ENCODE measurements at places on chromosomes 4 and X.

GRCh38 chr4:39480902-39481695 is 22.2 kb downstream of the LIAS start:
- no peak for DNase-seq

DNA sequence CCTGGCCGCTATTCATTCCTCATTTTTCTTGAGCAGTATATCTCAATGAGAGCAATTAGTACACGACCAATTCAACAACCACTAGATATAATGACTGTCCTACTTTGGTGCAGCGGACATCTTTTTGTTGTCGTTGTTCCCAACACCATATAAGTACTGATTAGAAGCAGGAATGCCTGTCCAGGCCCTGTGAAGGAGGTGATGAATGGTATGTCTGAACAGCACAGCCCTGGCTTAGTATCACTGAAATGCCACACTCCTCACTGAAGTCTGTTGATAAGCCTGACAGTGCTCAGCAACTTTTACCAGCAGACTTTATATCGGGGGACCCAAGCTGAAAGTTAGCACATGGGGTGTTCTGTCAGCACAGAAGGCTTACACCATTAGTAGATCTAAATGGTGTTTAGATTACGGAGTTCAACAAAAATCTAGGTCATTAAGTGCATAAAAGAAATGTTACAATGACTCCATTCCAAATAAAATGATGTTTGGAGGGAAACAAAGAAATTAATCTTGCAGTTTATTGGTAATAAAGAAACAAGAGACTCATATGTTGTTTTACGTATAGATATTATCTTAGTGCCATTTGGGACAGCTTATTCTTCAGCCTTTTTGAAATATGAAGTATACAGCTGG is 228.3 kb upstream of the TTC29 start:
- no peak for DNase-seq

GRCh38 chr4:87804871-87805270 is 5.5 kb downstream of the IBSP start:
- no peak for DNase-seq

DNA sequence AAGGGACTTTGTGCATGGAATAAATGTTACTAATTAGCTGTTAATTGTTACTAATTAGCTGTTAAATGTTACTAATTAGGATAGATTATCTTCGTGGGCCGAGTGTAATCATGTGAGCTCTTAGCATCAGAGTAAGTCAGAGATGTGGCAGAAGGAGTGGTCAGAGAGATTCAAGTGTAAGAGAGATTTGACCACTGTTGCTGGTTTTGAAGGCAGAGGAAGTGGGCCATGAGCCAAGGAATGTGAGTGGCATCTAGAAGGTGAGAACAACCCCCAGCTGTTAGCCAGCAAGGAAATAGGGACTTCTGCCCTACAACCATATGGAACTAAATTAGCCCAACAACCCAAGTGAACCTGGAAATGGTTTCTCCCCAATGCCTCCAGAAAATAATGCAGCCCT is 28.2 kb downstream of the ODAPH start:
- DNase-seq, result no peak

GRCh38 chrX:12741416-12741815 is 49.8 kb upstream of the PRPS2 start:
- no peak for DNase-seq

- DNase-seq, result no peak
Measured at GRCh38 chr4:13641084-13641483, 13.6 kb upstream of the BOD1L1 start.

- no peak for DNase-seq
Measured at GRCh38 chrX:68508799-68509198, 9.9 kb downstream of the YIPF6 start.

GRCh38 chr4:151217326-151217725 is 59.6 kb upstream of the PRSS48 start:
- DNase-seq, result no peak

GRCh38 chr4:132646186-132646585 is 502.9 kb upstream of the PCDH10 start:
- DNase-seq, result peak; percentile 13

- no peak for DNase-seq
Measured at GRCh38 chr4:152938237-152938947, 2.3 kb downstream of the FHDC1 start.

DNA sequence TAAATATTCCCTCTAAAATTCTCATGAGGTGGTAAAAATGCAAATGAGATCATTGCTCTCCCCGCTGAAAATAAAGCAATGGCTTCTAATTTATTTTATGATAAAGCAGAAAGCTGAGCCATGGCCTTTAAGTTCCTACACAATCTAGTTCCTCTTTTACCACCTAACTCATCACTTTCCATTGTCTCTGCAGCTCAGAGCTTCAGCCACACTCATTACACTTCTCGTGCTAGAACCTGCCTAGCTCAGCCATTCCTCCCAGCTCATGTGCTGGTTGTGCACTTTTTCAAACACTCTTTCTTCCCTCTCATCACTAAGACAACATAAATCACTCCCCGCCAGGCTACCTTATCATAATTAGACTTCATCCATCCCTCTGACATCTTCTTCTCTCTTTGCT is 1112.1 kb upstream of the PRKX start:
- no peak for DNase-seq

DNA sequence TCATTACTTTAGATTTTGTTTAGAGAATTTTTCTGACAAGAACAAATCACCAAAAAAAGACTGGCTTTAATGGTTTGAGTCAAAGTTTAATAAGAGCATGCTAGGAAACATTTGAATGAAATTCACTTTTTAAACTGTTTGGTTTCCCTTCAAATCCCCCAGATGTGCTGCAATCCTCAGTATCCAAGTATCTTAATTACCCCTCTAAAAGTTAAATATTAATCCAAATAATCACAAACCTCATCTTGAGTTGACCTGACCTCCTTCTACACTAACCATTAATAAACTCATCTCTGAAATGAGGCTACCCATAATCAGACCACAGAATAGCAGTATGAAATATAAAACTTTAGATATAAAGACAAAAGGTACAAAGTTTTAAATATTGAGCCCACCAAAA is 10.1 kb downstream of the DHX15 start:
- no peak for DNase-seq

GRCh38 chr4:136863756-136864155 is 668.5 kb downstream of the PCDH18 start:
- no peak for DNase-seq

DNA sequence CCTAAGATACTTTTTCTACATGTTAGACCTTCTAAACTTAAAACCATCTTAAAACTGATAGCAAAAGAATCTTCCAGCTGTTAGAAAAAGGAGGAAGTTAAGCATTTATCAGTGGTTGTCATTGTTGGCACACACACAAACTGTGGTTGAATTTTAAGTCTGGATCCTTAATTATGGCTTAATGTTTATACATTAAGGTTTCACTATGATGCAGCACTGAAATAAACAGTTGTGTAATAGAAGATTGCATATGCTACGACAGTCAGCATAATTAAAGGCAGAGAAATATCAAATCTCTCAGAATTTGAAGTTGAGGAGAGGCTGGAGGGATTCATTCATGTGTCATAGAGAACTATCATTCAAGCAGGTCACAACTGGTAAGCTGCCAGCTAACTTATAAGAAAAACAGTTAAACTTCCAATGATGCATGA is 32.3 kb downstream of the ADGRA3 start:
- no peak for DNase-seq

- peak; percentile 28 for DNase-seq
Measured at GRCh38 chr4:110508827-110509710, 33.1 kb downstream of the ENPEP start.

DNA sequence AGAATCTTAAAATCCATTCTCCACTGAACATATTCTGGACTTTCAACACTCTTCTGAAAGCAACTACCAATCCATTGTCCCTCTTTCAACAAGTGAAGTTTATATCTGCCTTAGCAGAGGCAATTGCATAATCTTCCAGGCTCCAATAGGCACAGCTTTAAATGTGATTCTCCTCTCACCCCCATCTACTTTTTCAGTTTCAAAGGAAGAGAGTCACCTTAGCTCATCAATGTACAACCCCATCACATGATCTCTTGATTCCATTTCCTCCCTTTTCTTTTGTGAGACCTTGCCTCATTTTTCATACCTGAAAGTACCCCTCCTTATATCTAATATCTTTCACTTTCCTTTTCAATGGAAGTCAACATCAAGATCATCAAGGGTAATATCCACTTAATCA is 921.7 kb upstream of the EPHA5 start:
- DNase-seq, result no peak

DNA sequence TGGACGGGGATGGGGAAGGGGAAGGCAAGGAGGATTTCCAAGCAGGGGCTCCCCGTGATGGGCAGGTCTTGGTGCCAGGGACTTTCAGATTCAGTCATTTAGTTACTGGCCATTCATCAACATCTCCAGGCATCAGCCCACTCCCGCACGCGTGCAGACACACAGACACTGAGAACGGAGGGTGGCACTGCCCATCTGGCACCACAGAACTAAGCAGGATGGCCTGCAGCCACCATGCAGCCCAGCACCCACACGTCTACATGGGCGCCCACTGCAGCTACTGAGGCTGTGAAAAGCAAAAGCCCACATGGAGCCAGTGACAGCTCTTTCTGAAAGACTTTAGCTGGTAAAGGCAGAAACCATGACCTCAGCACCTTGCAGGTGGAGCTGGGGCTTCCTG is 176.1 kb upstream of the PSAPL1 start:
- DNase-seq, result no peak

- no peak for DNase-seq
Measured at GRCh38 chr4:105998171-105999063, 103.1 kb downstream of the NPNT start.

GRCh38 chr4:44100456-44100855 is 348.2 kb downstream of the KCTD8 start:
- DNase-seq, result no peak

DNA sequence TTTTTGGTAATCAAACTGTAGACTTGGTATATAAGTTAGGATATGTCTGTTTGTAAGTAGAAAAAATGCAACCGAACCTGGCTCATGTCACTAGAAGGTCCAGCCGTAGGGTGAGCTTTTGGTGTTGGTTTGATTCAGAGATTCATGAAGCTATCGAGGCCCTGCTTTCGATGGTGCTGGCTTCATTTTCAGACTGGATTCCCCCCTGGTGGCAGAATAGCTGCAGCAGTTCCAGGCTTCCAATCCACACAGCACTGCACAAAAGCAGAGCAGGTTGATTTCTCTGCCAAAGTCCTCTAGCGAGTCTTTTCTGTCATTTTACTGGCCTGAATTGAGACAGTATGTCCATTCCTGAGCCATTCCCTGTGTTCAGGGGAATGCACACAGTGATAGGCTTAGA is 33.1 kb downstream of the PDK3 start:
- DNase-seq, result no peak

DNA sequence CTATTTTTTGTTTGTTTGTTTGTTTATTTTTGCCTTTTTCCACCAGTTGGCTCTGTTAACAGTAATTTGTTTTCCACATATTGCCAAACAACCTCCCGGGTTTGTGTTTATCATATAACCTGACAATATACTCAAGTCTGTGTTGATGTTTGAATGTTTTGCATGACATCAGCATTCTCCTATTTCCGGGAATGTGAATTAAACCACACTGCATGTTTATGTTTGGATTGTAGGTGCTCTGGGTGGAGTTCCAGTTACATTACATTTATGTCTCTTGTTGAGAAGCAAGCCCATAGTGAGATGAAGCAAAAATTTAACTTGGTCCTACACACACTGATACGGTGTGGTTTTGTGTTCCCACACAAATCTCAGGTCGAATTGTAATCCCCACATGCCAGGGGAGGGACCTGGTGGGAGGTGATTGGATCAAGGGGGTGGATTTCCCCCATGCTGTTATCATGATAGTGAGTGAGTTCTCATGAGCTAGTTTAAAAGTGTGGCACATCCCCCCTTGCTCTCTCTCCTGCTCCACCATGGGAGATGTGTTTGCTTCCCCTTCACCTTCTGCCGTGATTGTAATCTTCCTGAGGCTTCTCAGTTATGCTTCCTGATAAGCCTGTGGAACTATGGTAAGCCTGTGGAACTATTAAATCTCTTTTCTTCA is 54.4 kb upstream of the CLNK start:
- no peak for DNase-seq

DNA sequence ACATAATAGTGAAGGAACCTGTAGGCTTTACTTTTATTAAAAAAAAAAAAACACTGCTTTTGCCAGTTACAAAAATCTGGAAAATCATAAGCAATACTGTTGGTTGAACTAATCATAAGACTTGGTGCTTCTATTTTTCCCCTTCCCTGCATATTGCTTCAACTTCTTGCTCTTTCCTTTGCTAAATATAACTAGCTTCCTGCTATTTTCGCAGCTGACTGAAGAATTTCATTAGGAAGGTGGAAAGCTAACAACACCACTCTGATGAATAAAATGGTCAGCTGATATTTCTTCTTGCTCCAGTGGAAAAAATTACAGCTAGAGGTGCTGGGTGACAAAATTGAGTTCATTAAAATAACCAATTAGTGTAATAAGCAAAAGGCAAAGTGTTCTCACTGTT is 39.3 kb downstream of the MEPE start:
- no peak for DNase-seq

- no peak for DNase-seq
Measured at GRCh38 chr4:118190903-118191302, 156.6 kb downstream of the NDST3 start.

DNA sequence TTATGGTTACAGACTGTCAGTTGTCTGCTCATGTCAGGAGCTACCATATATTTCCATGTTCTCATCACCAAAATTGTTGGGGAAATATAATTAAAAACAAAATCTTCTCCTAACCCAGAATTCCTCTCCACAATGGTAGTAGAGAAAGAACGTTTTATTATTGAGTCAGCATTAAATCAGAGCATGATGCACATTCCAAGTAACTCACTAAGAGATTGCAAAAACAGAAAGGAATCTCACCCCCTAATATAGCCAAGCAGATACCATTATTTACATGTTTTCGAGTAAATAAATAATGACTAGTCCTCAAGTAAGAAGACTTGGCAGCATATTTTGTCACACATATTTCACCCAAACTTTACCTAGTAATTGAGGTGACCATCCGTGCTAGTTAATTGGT is 36.2 kb upstream of the ARHGEF6 start:
- no peak for DNase-seq

- DNase-seq, result no peak
Measured at GRCh38 chr4:1793496-1793840, 375 bp downstream of the FGFR3 start.

- no peak for DNase-seq
Measured at GRCh38 chr4:169164669-169165415, 105.9 kb downstream of the SH3RF1 start.

- no peak for DNase-seq
Measured at GRCh38 chr4:26782168-26782829, 78.3 kb upstream of the STIM2 start.

DNA sequence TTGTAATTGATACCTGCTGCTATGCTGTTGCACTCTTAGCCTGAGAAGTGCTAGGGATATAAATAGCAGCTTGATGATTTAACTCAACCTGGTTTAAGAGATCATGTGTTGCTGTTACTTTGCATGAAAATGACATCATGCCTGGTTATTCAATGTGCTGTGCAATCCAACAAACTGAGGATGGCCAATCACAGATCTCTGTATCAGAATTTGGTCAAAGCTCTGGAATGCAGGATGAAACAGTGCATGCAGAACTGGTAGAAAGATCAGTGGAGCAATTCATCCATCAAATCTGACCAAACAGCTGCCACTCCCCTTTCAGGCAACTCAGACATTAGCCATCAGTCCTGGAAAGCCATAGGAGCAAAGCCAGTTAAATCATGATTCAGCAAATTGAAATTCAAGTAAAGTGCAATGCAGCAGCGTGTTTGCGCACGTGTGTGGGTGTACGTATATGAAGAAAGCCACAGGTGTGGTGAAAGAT is 160.3 kb upstream of the RASGEF1B start:
- DNase-seq, result no peak

- no peak for DNase-seq
Measured at GRCh38 chrX:145190801-145191389, 56.4 kb upstream of the SPANXN1 start.

- DNase-seq, result no peak
Measured at GRCh38 chrX:39728852-39729598, 368.7 kb downstream of the BCOR start.
